ENCODE measurements at places on chromosomes 6 and 20.
A peak's percentile ranks its signal among the peaks of the same experiment; 100 is the strongest.

GRCh38 chr6:2947445-2947844 is 23.9 kb downstream of the SERPINB6 start:
- no peak for DNase-seq

DNA sequence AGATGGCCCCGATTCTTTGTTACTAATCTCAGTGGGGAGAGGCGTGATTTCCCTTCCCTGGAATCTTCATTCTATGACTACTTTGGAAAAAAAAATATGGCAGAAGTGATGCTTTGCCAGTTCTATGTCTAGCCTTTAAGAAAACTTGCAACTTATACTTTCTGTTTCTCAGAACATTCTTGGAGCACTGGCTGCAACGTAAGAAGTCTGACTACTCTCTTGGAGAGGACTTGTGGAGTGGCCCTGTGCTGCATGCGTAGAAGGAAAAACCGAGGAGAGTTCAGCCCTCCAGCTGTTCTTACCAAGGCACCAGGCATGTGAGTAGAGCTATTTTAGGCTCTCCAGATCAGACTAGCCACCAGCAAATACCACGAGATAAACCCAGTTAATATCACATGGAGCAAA is 77.6 kb upstream of the STXBP5 start:
- no peak for DNase-seq

DNA sequence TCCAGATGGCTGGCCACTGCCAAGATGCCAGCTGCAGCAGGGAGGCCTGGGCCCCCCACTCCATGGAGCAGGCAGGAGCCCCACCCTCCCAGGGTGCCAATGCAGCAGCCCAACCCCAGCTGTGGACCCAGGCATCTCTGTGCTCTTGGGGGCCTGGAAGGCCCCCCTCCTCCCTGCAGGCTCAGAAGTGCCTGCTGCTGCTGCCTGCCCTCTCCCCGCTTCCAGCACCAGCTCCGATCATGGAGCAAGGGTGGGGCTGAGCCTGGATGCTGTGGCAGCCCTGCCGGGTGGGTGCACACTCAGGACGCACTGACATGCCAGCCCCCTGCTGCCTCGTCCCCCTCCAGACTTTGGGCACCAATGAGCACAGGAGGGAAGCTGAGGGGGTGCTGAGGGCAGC is 14.8 kb upstream of the ABCC10 start:
- DNase-seq, result no peak

GRCh38 chr20:39939241-39939865 is 749.7 kb downstream of the MAFB start:
- no peak for DNase-seq

DNA sequence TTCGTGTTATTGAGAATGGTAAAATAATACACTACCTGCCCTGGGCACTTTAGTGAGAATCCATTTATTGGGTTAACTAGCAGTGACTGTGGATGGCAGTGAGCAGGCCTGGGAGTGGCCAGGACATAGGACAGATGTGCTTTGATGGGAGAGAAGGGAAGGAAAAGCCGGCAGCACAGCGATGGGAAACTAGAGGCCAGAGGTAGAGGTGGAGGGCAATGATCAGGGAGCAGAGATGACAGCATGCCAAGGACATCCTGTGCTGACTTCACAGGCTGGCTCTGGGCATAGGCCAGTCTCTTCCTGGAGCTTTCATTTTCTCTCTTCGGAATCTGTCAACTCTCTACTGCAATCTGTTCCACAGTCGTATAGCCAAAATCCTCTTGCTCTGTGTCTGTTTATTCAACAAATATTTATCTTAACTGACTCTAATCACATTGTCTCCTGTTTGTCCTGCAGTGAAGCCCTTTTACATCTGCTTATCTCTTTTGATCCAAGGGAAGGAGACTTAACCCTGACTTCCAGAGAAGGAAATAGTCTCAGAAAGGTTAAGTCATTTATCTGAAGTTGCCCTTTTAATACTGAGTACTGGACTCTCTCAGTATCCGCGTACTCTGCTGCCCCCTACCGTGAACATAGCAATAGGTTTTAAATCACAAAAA is 18.4 kb upstream of the MMP24 start:
- DNase-seq, result peak; percentile 79

- peak; percentile 52 for DNase-seq
Measured at GRCh38 chr6:156729248-156729647, 47.9 kb upstream of the ARID1B start.

- no peak for DNase-seq
Measured at GRCh38 chr20:36866164-36866563, 9.8 kb upstream of the TLDC2 start.

DNA sequence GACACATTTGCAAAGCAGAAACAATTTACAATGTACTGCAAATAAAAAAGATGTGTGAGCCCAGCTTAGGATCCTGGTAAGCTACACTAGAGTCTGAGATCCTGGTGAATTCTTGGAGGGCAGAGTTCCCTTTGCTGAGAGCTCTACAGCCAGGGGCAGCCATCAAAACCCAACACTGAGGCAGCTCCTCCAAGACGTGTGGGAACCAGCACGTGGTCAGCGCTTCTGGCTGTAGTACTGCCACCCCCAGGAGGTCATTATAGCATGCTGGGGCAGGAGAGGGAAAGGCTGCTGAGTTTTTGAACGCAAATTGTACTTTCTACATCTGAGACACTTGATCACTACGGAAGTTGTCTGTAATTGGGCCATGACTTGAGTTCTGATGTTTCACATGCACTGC is 131.5 kb downstream of the INSM1 start:
- DNase-seq, result no peak

- no peak for DNase-seq
Measured at GRCh38 chr6:34239500-34239825, 2.8 kb downstream of the HMGA1 start.

DNA sequence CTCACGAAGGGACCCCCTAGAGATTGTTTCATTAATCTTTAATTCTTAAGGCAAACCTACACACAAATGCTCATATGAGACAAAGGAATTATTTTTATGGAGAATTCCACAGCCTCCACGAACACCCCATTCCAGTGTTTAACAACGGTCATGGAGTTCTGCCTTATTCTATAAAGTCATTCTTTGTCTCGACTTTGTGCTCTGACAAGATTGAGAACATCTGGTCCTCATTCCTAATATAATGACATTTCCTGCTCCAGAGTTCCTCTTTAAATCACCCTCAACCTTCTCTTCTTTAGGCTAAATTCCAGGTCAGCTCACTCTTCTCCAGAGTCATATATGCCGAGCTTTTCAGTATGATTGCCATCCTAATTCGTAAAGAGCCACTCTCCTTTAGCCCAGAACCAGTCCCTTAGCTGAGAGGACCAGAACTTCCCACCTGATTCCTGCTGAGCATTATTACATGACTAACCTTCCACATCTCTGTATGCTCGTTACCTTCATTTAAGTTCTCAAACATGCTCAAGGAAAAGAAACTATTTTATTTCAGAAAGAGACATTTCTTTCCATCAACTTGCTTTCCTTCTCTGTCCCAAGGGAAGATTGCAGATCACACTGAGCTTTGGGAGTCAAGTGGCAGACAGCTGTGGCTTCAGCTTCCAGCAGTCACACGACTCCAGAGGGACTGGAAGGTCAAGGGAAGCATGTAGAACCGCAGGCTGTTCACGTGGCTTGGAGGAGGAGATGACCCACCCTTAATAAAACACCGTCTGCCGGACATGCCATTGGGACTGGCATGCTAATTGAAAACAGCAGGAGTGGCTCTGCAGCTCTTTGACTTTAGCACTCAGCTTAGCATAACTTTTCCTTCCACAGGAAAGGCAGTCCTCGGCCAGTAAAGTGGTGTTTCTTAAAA is 467.1 kb upstream of the HSF2 start:
- DNase-seq, result no peak

DNA sequence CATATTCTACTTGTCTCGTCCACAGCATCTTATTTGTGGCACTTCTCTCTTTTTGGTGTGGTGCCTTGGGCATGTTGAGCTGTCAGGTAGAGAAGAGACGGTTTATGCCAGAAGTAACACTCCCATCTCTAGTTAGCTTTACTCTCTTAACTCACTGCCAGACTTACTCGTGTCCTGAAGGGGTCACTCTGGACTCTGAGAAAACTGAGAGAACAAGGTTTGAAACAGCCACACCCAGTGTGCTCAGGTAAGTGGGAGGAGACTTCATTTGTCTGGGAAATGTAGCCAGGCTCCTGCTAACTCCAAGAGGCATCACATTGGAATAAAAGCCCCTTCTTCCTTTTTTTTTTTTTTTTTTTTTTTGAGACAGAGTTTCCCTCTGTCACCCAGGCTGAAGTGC is 360.8 kb downstream of the QKI start:
- no peak for DNase-seq

GRCh38 chr6:22751223-22751622 is 181.9 kb downstream of the HDGFL1 start:
- DNase-seq, result no peak

DNA sequence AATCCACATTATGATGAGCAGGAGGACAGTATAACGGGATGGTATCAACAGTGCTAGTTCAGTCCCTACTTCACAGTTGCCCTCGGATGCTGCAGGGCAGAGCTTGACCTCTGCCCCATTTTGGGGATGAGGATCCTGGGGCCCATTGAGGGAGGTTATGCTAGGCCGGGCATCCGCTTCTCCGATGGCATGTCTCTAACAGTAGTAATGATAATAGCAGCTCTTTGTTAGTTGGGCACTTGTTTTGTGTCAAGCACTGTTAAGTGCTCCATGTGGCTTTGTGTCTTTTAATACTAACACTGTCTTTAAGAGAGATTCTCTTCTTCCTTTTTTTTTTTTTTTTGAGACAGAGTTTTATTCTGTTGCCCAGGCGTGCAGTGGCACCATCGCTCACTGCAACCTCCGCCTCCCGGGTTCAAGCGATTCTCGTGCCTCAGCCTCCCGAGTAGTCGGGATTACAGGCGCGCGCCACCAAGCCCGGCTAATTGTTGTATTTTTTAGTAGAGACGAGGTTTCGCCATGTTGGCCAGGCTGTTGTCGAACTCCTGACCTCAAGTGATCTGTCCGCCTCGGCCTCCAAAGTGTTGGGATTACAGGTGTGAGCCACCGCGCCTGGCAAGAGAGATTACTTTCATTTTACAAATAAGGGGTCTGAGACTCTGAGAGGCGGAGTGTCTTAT is 1.1 kb downstream of the MAPRE1 start:
- no peak for DNase-seq

- no peak for DNase-seq
Measured at GRCh38 chr6:12110523-12111362, 98.6 kb downstream of the HIVEP1 start.

- DNase-seq, result no peak
Measured at GRCh38 chr20:916125-916799, at the start of gene ANGPT4. Gene ANGPT4 (minus strand): TSS chr20:916334. CDS start chr20:916214, 120 bp downstream.

DNA sequence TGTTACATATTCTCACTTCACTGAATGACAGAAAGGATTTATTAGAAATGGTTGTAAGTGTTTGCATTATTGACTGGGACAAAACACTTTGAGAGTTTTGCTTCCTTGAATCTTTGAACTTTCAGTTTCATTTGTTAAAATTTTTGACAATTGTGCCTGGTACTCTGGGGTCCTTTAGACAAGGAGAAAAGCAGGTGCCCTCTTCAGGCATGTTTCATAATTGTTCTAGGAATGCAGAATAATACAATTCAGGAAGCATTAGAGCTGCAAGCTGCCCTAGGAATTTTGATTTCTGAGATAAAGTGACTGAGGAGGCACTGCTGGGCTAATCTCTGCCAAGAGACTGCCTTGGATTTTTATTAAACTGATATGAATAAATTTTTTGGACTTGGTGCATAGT is 49.7 kb downstream of the TOP1 start:
- no peak for DNase-seq

DNA sequence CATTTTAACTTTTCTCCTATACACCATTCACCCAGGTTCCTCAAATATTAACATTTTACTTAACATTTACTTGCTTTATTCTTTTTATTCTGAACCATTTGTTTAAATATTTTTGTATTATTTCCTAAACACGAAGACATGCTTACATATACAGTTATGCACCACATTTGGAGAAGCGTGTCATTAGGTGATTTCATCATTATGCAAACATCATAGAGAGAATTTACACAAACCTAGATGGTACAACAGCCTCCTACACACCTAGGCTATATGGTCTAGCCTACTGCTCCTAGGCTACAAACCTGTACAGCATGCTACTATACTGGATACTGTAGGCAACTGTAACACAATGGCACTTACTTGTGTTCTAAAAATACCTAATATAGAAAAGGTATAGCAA is 6.6 kb downstream of the TDP2 start:
- no peak for DNase-seq

DNA sequence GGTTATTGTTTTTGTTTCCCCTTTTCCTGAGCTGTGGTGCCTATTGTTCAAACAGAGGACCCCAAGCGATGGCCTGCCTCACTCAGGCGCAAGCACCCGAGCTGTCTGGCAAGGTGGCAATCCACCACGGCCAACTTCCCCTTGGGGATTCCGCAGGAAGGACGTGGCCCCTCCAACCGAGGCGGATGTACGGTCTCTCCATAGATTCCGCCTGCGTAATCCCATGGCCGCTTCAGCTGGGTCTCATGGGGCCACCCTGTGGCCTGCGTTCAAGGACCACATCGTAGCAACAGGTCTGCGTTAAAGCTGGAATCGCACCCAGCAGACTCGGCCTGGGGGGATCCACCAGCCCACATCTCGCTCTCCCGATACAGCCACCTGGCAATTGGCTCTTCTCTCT is 79.9 kb downstream of the CEBPB start:
- DNase-seq, result no peak

DNA sequence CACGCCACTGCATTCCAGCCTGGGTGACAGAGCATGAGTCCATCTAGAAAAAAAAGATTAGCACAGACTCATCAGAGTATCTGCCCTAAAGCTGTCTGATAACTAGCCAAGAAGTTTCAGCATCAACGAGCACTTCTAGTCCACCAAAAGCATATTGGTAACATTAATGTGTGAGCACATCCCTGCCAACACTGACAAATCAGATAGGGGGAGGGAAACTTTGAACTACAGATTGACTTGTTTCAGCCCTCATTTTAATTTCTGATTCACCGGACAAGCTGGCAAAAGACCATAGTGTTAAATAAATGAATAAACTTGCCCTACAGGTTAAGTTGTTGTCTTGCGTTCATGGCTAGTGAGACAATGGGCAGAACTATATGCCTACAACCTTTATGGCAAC is 7.7 kb upstream of the SEC63 start:
- no peak for DNase-seq

DNA sequence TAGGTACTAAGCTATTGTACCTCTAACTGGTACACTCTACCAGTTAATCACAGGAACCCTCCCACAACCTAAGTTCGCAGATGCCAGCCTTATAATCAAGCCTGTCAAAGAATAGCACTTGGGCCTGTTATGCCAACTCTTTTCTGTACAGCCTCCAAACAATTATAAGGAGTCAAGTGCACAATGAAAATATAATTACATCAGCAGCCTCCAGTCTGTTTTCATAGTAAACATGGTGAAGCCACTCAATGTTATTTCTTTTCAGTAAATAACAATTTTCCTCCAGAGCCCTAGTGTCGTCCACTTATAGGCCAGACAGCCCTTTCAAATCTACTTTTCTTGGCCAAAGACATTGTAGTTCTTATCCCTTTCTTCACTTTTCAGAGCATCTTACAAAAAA is 82.7 kb upstream of the CARMIL1 start:
- DNase-seq, result no peak

Measured in NCI-H2171 treated with DMSO at 0.1 percent for 48 hours (cell line).